ENCODE measurements at places on chromosomes 6 and 20. TPM values are rescaled to one million over a fixed set of nuclear protein-coding genes. Genes with fewer than 3 reads are reported as not detected.
A peak's percentile ranks its signal among the peaks of the same experiment; 100 is the strongest.

The NANP gene
- 3.5 TPM for total RNA-seq

The NKX2-4 gene
- total RNA-seq: not detected

The TMX4 gene
- 10.4 TPM for total RNA-seq

The COL10A1 gene
- not detected for total RNA-seq

The TBX18 gene
- total RNA-seq: not detected

The PRKN gene
- total RNA-seq: 2.8 TPM

The APOM gene
- total RNA-seq: 2.6 TPM

The LINC00237 gene
- total RNA-seq: not detected

The RNASET2 gene
- 37.2 TPM for total RNA-seq

The DOK5 gene
- 3.1 TPM for total RNA-seq

The PRL gene
- not detected for total RNA-seq

DNA sequence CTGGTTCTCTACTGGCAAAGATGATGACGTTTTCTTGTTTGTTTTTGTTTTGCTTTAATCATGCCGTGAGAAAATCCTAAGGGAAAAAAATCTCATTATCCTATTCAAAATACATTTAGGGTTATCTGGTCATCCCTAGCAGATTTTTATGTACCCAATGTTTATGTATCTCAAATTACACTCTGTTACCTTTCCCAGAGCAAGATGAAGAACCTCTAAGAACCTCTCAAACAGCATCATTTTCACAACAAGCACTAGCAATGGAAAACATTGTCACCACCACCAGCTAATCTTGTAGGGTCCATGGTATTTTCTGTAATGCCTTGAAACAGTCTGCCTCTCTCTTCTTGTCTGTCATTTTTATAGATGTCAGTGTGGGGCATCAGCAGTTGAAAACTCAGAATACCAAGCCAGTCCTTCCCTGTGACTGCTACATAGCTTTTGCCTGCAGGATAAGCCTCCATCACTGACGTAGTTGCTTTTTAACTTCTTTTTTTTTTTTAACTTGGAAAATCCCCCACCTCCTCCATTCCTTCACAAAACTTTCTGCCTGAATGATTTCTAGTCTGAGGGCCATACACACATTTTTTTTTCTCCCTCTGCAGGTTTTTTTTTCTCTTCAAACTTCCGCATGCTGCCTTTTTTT lies 2.4 kb upstream of the SNAP25 start:
- DNase-seq: peak; percentile 25
- H3K4me1 ChIP-seq: peaks cover 10% of the 10 kb centered on the region
- H3K27me3 ChIP-seq: peaks cover 59% of the 10 kb centered on the region
- H3K4me3 ChIP-seq: peak overlapping the region; percentile 60
- no peaks in the 10 kb centered on the region for H3K36me3 ChIP-seq
- H3K27ac ChIP-seq: no peak overlapping the region

DNA sequence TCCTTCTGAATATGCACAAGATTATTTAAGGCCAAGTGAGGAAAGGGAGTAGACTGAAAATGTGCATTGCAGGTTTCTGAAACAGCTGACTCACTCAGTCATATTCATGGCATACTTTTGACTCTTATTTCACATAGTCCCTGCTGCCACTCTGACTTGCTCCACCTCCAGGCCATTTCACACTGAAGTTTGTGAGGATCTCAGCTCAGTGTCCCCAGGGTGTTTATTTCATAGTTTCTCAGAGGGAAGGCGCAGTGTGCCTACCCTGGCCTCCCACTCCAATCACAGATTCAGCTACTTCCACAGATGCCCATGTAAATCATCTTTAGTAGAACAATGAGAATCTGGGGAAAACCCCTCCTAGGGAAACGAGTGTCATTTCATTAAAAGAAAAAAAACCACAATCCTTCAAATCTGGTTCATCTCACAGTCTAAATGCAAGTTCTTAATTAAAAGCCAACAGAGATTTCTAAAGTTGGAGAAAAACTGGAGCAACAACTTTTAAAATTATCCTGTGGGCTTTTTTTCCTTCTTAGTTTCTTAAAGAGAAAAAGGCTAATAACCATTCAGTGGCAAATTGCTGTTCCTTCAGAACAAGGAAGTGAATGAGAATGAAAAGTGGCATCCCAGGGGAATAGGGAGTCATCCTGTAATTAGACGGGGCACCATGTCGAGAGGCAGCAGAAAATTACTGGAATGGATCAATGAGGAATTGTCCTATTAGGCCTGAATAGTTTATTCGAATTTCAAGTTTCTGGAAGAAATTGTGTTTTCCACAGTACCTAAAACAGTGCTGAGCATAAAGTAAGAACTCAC lies 133.6 kb downstream of the TFAP2B start:
- peak; percentile 16 for DNase-seq
- peaks cover 21% of the 10 kb centered on the region for H3K4me1 ChIP-seq
- peak overlapping the region; percentile 49 for H3K27ac ChIP-seq
- H3K27me3 ChIP-seq: no peaks in the 10 kb centered on the region
- no peaks in the 10 kb centered on the region for H3K36me3 ChIP-seq

- peak; percentile 63 for DNase-seq
- peaks cover 31% of the 10 kb centered on the region for H3K4me1 ChIP-seq
- peaks cover 31% of the 10 kb centered on the region for H3K27me3 ChIP-seq
- H3K36me3 ChIP-seq: no peaks in the 10 kb centered on the region
Observed at GRCh38 chr6:104473021-104473429, 386.7 kb downstream of the HACE1 start.

- peaks cover 70% of the 10 kb centered on the region for H3K4me1 ChIP-seq
- H3K36me3 ChIP-seq: peaks cover 15% of the 10 kb centered on the region
- no peaks in the 10 kb centered on the region for H3K27me3 ChIP-seq
- H3K27ac ChIP-seq: no peak overlapping the region
- no peak for DNase-seq
- peak overlapping the region; percentile 29 for H3K4me3 ChIP-seq
Observed at GRCh38 chr20:10665027-10665561, 8.7 kb downstream of the JAG1 start.

- H3K4me1 ChIP-seq: peaks cover 9% of the 10 kb centered on the region
- no peak overlapping the region for H3K27ac ChIP-seq
- peak; percentile 18 for DNase-seq
- no peaks in the 10 kb centered on the region for H3K27me3 ChIP-seq
- peak overlapping the region; percentile 88 for H3K4me3 ChIP-seq
Observed at GRCh38 chr6:137218473-137218916, 690 bp downstream of the IFNGR1 start.

DNA sequence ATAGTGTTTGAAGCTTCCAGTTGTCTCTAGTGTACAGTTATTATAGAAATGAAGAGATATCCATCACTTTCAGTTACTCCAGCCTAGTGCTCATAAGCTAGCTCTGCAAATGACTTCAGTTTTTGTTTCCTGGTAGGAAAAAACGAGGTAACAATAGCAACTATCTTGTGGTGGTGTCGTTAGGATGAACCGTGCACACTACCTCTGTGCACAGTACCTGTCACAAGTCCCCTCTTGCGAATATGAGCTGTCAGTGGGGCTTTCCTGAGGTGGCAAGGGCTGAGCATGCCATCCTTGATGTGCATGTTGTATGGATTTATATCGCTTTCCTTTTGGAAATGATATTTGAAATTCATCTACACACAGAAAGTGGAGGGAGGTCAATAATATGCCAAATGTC lies 151.8 kb downstream of the ARID1B start:
- no peak overlapping the region for H3K27ac ChIP-seq
- H3K4me1 ChIP-seq: peaks cover 33% of the 10 kb centered on the region
- H3K27me3 ChIP-seq: no peaks in the 10 kb centered on the region
- no peaks in the 10 kb centered on the region for H3K36me3 ChIP-seq
- no peak overlapping the region for H3K4me3 ChIP-seq

- no peak overlapping the region for H3K4me3 ChIP-seq
- H3K36me3 ChIP-seq: no peaks in the 10 kb centered on the region
- H3K27ac ChIP-seq: no peak overlapping the region
- no peaks in the 10 kb centered on the region for H3K27me3 ChIP-seq
Observed at GRCh38 chr6:98931696-98932095, 16.1 kb downstream of the FBXL4 start.

DNA sequence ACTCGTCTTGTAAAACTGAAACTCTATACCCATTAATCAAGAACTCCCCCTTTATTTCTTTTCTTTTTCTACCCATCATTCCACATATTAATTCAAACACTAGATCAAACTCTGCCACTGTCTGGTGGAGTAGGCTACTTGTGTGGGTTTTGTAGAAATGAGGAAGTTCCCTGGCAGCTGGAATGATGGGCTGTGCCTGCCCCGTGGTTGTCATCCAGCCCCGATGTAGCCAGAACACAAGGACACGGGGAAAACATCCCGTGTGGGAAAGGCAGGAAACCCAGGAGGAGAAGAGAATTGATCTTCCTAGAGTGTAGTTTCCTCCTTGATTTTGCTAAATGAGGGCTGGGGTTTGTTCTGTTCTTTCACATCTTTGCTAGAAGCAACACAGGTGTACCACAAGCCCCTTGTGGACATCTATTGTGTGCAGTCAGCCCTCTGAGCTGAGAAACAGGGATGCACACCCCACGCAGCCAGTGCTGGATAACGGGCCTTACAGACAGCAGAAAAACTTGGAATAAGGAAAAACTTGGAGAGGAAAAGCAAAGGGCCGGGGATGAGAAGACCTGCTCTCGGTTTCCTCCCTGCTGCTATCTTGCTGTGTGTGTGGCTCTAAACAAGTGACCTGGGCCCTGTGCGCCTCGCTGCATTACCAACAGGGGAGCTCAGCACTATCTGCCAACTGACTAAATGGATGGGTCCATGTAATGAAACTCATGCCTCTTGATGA lies 88.0 kb downstream of the SCML4 start:
- H3K27ac ChIP-seq: no peak overlapping the region
- peaks cover 3% of the 10 kb centered on the region for H3K4me1 ChIP-seq
- H3K4me3 ChIP-seq: no peak overlapping the region
- DNase-seq: no peak

- no peak for DNase-seq
- no peaks in the 10 kb centered on the region for H3K4me1 ChIP-seq
- H3K27me3 ChIP-seq: no peaks in the 10 kb centered on the region
- H3K4me3 ChIP-seq: no peak overlapping the region
- H3K36me3 ChIP-seq: no peaks in the 10 kb centered on the region
Observed at GRCh38 chr6:140736231-140736630, 1361.8 kb upstream of the CITED2 start.

DNA sequence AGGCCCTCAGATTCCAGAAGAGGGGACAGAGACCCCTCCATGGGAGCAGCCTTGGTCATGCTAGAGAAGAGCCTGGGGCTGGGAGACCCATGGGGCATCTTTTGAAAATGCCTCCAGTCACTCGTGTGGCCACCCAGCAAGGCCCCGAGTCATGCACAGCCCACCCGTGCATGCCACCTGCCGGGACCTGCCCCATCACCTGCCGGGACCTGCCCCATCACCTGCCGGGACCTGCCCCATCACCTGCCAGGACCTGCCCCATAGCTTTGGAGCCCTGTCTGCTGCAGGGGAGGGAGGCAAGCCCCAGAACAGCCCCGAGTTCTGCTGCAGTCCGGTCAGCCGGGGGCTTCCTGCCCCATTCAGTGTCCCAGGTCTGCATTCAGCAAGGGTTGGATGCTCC lies 37.5 kb upstream of the SLCO4A1 start:
- H3K27ac ChIP-seq: no peak overlapping the region
- DNase-seq: no peak
- no peak overlapping the region for H3K4me3 ChIP-seq
- no peaks in the 10 kb centered on the region for H3K4me1 ChIP-seq
- no peaks in the 10 kb centered on the region for H3K36me3 ChIP-seq
- H3K27me3 ChIP-seq: peaks cover 6% of the 10 kb centered on the region

DNA sequence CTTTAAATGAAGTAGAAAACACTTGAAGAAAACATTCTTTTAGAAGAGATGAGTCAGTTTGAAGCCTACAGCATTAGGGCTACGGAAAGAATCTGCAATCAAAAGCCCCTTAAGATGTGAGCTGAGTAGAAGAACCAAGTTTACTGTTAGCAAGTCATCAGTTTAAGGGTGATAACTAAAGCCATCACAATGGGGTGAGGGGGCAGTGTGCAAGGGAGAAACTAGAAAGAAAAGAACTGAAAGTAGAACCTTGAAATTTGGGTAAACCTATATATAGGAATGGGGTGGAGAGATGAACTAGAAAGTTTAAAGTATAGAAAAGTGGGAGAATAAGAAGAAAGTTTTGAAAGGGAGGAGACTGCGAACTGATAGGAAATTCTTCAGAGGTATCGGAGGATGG lies 212.9 kb downstream of the COL19A1 start:
- H3K27ac ChIP-seq: no peak overlapping the region
- no peak overlapping the region for H3K4me3 ChIP-seq
- no peak for DNase-seq
- peaks cover 8% of the 10 kb centered on the region for H3K4me1 ChIP-seq
- H3K36me3 ChIP-seq: no peaks in the 10 kb centered on the region

DNA sequence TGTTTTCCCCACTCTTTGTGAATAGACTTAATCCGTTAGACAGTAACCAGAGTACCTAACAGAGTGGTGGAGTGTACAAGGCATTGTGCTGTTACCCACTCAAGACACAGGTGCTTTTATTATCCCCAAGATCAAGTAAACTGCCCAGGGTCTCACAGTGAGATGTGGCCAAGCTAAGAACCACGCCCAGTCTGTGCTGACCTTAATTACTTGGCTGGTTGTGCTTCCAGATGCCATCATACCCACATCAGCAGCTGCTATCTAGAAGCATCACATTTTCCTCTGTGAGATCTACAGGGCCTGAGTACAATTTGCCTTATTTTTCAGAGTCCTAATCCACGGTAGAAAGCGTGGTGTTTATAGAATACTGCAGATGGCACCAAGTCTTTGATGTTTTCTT lies 70.3 kb downstream of the GFRA4 start:
- H3K36me3 ChIP-seq: no peaks in the 10 kb centered on the region
- H3K4me1 ChIP-seq: no peaks in the 10 kb centered on the region
- no peak overlapping the region for H3K27ac ChIP-seq
- H3K4me3 ChIP-seq: no peak overlapping the region
- H3K27me3 ChIP-seq: no peaks in the 10 kb centered on the region

- no peaks in the 10 kb centered on the region for H3K27me3 ChIP-seq
- no peak overlapping the region for H3K4me3 ChIP-seq
- no peak for DNase-seq
- no peaks in the 10 kb centered on the region for H3K36me3 ChIP-seq
- H3K27ac ChIP-seq: no peak overlapping the region
Observed at GRCh38 chr6:106581468-106581867, 47.8 kb downstream of the RTN4IP1 start.

DNA sequence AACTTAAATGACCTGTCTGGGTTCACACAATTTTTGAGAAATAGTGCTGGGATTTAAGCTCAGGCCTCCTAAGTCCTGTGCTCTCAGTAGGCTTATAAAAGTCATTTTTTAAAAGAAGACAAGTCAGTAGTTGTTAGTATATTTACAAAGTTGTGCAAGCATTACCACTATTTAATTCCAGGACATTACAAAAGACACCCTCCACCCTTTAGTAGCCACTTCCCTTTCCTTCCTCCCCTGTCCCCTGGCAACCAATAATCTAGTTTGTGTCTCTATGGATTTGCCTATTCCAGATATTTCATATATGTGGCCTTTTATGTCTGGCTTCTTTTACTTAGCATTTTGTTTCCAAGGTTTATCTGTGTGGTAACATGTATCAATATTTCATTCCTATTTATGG lies 37.6 kb downstream of the HMGN3 start:
- H3K27me3 ChIP-seq: no peaks in the 10 kb centered on the region
- no peaks in the 10 kb centered on the region for H3K4me1 ChIP-seq
- no peak overlapping the region for H3K27ac ChIP-seq
- DNase-seq: no peak
- no peak overlapping the region for H3K4me3 ChIP-seq

GRCh38 chr6:55746473-55746872 lies 128.9 kb downstream of the BMP5 start:
- H3K36me3 ChIP-seq: no peaks in the 10 kb centered on the region
- no peaks in the 10 kb centered on the region for H3K27me3 ChIP-seq
- no peak for DNase-seq
- H3K27ac ChIP-seq: no peak overlapping the region
- H3K4me3 ChIP-seq: no peak overlapping the region

- H3K27ac ChIP-seq: no peak overlapping the region
- no peak for DNase-seq
- H3K4me1 ChIP-seq: peaks cover 14% of the 10 kb centered on the region
- H3K36me3 ChIP-seq: no peaks in the 10 kb centered on the region
- H3K27me3 ChIP-seq: no peaks in the 10 kb centered on the region
- no peak overlapping the region for H3K4me3 ChIP-seq
Observed at GRCh38 chr6:14453712-14454472, 336.3 kb downstream of the CD83 start.

Data from neural progenitor cell (in vitro differentiated cells).